ENCODE measurements at places on chromosomes 3 and 15.

- DNase-seq, result no peak
Observed at GRCh38 chr3:181753391-181753790, 41.7 kb downstream of the SOX2 start.

- no peak for DNase-seq
Observed at GRCh38 chr3:134354612-134355251, 19.5 kb downstream of the AMOTL2 start.

- peak; percentile 54 for DNase-seq
Observed at GRCh38 chr3:30642849-30643361, 36.5 kb downstream of the TGFBR2 start.

- DNase-seq, result no peak
Observed at GRCh38 chr3:44999782-45000181, 23.7 kb downstream of the EXOSC7 start.

DNA sequence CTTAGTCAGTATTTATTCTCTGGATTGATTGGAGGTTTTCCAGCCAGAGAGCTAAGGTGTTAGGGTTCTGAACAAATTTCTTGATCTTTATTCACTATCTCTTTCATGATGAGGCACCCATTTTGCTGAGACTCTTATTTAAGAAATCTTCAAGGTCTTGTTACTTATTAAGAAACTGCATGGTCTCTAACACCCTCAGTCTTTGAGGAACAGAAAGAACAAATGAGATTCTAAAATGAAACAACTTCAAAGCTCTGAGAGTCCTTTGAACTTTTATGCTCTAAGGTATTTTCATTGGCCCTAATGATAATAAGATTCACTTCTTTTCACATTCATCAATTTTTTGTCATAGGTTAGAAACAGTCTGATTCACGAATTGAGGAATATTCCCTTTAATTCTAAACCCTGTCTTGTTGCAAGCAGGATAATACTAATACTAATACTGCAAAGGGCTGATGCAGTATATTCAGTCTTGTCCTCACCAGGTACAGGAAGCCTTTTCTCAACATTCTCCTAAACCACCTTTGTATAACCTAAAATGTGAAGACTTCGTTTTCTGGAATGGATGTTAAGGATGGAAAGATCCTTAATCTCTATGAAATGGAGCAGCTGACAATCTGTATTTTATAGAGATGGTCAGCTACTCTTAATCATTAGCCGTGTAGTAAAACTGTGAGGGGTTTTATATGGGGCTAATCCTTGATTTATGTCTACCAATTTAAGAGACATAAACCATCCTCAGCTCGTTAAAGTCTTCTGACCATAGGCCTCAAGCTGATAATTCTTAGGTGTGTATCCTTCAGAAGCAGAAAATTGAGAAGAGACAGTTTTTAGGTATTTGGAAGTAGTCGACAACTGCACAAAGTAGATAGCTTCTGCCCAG is 198.3 kb downstream of the OTOL1 start:
- DNase-seq, result no peak

GRCh38 chr3:49803465-49804140 is 542 bp downstream of the INKA1 start:
- DNase-seq, result peak; percentile 85

DNA sequence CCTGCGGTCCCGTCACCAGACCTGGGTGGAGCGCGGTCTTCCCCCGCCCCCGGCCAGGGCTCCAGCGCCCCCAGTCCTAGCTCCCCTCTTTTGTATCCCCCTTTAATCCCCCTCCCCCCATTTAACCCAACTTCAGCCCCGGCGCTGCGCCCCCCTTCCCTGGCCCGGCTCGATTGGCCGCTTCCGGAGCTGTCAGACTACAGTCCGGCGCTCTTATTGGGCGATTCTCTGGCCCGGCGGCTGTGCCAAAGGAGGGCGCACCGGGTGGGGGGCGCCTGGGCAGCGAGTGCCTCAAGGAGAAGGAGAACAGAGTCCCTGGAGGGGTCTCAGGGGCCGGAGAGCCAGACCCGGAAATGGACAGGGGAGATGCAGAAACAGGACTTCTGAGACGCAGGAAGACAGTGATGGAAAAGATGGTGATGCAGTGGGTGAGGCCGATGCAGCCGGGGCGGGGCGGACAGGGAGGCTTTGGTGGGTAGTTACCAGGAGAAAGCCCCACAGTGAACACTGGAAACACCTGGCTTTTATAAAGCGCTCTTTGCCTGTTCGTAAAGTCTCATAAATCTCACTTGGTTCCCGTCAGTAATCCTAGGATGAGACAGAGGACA is 1.2 kb upstream of the ADCY5 start:
- peak; percentile 60 for DNase-seq

GRCh38 chr3:117281371-117281770 is 571.8 kb downstream of the TUSC7 start:
- peak; percentile 48 for DNase-seq

- DNase-seq, result no peak
Observed at GRCh38 chr3:72595927-72596610, 252.2 kb downstream of the SHQ1 start.

DNA sequence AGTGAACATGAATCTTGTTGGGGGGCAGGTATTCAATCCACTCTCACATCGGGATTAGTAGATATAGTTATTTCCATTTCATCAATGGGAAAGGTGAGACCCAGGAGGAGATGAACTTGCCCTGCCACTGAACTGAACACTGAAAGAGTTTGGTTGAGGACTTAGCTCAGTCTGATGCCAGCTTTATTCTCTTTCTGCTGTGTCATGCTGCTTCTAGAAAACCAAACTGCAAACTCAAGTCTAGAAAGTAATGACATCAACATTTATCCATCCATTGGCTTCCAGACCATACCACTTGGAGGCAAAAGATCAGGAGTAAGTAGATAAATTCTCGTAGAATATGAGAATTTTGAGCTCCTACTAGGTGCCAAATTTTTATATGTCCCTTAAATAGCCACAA is 288.0 kb upstream of the CTNNB1 start:
- DNase-seq, result no peak

- no peak for DNase-seq
Observed at GRCh38 chr15:61820951-61821350, 239.3 kb downstream of the VPS13C start.

GRCh38 chr3:183188895-183189462 is 26.4 kb upstream of the LAMP3 start:
- no peak for DNase-seq

- no peak for DNase-seq
Observed at GRCh38 chr3:41532976-41533375, 333.7 kb downstream of the CTNNB1 start.

- DNase-seq, result no peak
Observed at GRCh38 chr15:89839167-89839810, 24.6 kb upstream of the ANPEP start.

DNA sequence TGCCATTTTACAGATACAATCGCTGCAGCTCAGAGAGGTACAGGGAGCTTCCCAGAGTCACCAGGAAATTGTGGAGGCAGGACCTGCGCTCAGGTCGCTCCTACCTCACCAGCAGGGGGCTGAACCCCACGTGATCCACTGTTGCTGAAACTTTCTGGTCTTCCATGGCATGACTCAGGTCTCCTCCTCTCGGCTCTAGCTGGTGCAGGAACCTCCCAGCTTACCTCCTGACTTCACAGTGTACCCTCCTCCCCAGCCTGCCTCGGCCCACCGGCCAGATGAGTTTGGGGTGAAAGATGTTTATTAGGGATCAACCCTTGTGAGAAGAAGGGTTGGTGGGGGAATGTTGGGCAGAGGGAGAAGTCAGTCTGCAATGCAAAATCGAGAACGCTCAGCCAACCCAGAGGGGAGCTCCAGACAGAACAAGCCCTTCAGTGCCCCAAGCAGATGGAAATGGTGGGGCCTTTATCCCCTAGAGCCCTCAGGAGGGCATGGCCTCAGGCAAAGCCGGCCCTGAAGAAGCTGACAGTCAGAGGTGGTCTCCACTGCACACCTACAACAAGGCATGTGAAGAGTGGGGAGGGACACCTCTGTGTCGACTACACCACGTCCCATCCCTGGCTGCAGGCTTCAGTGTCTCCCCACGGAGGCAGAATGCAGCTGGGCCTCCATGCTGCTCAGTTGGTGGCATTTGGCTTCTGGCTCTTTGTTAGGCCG is 118.6 kb upstream of the PRR20G start:
- no peak for DNase-seq

GRCh38 chr3:80770106-80771074 is 991.1 kb downstream of the GBE1 start:
- no peak for DNase-seq

DNA sequence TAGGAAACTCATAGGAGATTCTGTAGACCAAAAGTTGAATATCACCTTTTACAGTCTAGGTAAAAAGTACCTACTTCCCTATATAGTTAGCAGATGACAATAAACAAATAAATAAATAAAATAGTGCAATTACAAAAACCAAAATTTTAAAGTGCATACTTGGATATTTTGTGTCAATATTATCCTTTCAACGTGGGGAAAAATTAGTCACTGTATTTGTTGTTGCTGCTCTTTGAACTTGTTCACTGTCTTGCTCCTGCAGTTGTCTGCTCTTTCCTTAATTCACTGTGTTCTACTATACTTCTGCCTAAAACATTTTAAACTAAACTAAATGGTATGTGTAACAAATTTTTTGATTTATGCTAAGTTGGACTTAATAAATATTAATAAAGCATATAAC is 889.0 kb downstream of the ROBO1 start:
- no peak for DNase-seq

DNA sequence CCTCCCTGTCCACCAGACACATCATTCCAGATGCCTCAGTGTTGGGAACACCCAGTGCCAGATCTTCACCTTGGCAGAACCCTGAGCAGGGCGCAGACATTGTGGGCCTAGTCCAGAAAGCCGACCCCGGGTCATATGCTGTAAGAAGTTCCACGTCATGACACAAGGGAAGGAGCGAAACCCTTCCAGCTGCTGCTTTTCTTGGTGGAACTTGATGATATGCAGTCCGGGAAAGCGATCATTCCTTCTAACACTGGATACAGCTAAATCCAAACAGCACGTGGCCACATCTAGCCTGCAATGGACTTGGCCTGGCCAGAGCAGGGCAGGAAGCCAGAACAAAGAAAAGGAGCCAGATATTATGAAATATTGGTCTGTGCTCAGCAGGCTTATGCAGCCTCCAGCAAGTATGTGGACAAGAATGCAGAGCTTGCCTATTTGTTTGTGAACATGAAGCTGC is 22.0 kb downstream of the GASK1A start:
- peak; percentile 99 for DNase-seq

DNA sequence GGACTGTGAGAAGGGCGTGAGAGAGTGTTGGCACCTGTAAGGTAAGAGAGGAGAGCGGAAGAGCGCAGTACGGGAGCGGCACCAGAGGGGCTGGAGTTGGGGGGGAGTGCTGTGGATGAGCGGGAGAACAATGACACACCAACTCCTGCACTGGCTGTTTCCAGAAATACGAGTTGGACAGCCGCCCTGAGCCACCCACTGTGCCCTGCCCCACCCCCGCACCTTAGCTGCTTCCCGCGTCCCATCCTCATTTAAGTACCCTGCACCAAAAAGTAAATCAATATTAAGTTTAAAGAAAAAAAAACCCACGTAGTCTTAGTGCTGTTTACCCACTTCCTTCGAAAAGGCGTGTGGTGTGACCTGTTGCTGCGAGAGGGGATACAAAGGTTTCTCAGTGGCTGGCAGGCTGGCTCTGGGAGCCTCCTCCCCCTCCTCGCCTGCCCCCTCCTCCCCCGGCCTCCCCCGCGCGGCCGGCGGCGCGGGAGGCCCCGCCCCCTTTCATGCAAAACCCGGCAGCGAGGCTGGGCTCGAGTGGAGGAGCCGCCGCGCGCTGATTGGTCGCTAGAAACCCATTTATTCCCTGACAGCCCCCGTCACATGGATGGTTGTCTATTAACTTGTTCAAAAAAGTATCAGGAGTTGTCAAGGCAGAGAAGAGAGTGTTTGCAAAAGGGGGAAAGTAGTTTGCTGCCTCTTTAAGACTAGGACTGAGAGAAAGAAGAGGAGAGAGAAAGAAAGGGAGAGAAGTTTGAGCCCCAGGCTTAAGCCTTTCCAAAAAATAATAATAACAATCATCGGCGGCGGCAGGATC is at the start of gene SOX2:
TSS of gene SOX2 (plus strand) at position 601 of the 811 bp plus-strand sequence. CDS start 436 bp downstream, outside the sequence.
- peak; percentile 72 for DNase-seq

GRCh38 chr3:61524933-61525332 is 36.4 kb upstream of the PTPRG start:
- DNase-seq, result peak; percentile 26

GRCh38 chr3:150739200-150739863 is 23.6 kb downstream of the SIAH2 start:
- no peak for DNase-seq

- peak; percentile 90 for DNase-seq
Observed at GRCh38 chr3:5874931-5875341, 687.4 kb downstream of the EDEM1 start.

DNA sequence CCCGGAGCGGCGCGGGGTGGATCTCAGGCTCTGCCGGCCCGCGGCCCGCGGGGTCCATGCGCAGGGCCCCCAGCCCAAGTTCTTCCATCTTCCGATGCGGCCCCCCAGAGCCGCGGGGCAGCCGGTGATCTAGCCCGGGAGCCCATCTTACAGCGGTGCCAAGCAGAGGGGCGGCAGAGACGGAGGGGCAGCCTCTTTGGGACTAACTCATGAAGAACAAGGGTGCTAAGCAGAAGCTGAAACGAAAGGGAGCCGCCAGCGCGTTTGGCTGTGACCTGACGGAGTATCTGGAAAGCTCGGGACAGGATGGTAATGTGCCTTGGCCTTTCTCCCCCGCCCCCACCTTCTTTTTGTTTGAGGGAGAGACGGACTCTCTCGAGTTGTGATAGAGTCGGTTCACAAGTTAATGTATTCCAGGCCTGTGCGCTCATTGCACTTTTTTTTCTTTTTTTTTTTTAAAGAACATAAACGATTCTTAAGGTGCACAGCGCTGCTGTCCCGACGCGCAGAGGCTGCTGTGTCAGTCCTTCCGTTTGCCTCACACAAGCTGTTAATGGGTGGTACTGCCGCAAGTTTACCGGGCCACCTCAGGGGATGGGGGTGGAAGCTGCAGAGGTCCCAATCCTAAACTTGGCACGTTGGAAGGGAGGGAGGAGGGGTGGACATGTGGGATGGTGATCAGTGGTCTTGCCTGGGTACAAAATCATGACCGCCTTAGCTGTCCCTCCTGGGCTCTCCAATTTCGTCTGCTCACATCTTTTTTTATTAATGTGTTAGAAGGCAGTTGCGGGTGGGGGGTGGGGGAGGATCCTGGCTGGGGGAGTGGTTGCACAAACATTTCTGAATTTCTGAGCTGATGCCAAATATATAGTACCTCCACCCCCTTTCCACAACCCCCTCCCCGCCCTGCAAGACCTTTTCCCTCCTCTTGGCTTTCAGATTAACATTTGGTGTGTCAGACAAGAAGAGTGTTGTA is 801 bp downstream of the ARHGAP31 start:
- peak; percentile 82 for DNase-seq

GRCh38 chr3:79406175-79406574 is 361.6 kb downstream of the ROBO1 start:
- no peak for DNase-seq

DNA sequence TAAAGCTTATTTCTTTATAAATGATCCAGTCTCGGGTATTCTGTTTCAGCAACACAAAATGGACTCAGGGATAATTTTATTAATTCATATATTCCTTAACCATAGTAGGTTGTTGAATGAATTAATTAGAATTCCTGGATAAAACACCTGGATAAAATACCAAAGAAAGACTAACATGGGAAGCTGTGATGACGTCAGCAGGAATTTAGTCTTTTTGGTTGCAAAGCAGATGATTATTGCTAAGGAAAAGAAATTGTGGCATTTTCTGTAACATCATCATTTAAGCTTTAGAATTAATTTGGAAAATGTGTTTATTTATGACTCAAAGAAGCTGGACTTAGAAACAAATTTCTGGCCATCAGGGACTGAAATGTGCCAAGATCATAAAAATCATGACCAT is 228.3 kb upstream of the ZBTB20 start:
- no peak for DNase-seq

- DNase-seq, result no peak
Observed at GRCh38 chr3:191350396-191351090, 20.2 kb upstream of the UTS2B start.
